ENCODE measurements at places on chromosomes 2 and 18.

GRCh38 chr18:50374220-50374752, 560 bp upstream of the SKA1 start:
- DNase-seq, result no peak

GRCh38 chr18:50154420-50154819, 40.5 kb downstream of the MYO5B start:
- DNase-seq, result no peak

DNA sequence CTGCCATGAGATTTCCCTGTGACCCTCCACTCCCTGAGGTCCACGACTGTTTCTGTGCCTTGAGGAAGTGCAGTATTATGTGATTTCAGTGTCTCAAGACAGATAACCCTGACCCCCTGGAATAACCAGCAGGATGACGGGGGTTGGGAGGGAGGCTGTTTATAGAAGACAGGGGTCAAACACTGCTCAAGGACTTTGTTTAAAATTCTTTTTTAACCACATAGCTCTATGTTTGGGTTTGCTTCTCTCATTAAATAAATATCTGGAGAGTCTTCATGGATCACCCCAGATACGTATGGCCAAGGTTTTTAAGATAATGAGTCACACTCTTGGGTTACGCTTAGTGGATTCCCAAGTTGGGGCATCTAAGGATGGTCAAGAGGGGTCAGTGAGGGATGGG, 523.8 kb upstream of the TNP1 start:
- no peak for DNase-seq

- DNase-seq, result no peak
These were observed 68.8 kb downstream of the LDLRAD4 start for GRCh38 chr18:13287372-13287771.

DNA sequence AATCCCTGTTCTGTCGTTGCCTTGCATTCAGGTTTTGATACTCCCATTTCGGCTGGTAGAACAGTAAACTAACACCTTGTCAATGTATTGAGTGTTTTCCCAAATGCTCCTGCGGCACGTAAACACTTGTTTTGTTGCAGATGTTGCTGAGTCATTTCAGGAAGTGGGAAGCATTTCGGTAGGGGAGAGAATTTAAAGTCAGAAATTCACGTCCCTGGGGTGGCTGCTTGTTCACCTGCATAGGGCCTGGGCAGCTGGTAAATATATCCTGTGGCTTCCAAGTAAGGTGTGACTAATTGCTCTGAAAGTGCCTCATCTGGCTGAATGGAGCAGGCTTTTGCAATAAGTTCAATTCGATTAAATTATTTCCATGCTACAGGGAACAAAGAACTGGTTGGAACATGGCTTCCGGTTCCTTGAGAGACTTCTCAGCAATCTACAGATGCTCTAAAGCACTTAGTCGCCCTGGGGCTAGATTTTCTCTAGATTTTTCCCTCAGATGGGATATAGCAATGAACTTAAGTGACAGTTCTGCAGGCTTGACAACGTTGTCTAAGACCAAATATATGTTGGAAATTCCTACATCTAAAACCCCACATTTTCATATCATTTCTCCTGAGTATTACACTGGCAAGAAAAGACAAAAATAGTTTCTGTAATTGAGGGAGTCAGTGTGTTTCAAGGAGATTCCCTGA, 5.2 kb downstream of the GALR1 start:
- DNase-seq, result no peak

DNA sequence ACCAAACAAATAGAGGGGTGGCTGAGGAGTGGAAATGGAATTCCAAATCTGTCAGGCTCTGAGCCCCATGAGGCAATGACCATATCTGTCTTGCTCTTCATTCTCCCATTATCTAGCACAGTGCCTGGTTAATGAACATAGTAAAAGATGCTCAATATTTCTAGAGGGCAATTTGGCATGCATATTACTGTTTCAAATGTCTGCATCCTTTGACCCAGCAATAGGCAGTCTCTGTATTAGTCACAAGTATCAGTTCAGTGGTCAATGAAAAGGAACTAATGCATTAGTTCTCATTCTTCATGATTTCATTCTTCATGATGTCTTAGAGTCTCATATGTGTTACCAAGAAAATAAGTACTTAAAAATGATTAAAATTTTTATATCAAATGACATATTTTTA, 28.4 kb upstream of the MALL start:
- no peak for DNase-seq

DNA sequence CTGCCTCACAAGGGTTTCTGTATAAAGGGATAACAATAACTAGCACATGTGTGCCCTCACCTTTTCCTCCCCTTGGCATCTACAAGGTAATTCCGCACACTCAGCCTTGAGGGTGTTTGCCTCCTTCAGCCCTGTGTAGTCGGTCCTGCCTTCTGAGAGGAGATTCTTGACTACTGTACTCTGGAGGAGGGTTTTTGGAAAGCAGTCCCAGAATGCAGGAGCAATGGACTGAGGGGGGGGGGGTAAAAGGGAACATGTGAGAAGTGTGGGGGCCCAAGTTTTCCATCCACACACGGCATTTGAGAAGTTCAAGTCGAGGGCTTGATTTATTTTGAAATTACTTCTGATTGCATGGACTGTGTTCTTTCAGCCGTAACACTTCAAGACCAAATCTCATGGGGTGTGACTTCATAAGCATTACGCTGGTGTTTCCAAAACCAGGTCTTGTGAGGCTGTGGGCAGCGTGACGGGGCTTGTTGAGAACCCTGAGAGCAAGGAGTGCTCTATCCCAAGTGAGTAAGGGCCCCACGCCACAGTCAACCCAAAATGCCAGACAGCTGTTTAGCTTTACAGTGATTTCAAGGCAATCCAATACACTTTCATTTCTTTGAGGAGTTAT, 198.7 kb upstream of the MEIS1 start:
- DNase-seq, result no peak

DNA sequence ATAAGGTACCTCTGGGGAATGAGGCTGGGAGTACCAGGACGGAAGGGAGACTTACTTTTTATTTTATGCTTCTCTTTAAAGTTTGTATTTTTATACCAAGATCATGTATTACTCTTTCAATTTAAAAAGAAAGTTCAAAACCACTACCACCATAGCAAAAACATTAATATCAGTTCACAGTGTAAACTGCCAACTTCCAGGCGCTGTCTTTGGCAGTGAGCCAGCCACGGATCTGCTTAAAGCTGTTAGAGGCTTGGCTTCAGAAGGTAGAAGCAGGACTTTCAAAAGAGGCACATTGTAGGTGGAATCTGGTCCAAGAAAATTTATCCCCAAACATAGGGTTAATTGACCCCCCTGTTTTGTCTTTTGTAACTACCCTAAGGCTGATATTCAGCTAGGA, 74.8 kb downstream of the B3GNT2 start:
- DNase-seq, result no peak

GRCh38 chr18:43160509-43160908, 45.0 kb upstream of the RIT2 start:
- DNase-seq, result no peak

DNA sequence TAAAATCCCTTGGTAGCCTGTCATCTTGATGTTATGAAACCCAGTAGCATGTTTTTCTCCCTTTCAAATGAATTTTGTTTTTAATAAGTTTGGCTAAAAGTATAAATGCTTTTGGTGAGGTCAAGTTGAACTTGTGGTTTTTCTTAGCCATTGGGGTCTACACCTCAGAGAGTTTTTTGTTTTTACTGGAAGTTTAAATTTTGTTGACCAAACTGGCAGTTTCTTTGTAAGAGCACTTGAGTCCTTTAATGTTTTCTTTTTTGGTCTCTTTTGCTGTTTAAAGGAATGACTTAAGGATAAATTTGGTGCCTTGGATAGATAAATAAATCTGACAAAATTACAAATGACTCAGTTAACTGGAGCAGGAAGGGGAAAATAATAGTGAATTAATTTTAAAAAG, 577.3 kb downstream of the SATB2 start:
- no peak for DNase-seq

DNA sequence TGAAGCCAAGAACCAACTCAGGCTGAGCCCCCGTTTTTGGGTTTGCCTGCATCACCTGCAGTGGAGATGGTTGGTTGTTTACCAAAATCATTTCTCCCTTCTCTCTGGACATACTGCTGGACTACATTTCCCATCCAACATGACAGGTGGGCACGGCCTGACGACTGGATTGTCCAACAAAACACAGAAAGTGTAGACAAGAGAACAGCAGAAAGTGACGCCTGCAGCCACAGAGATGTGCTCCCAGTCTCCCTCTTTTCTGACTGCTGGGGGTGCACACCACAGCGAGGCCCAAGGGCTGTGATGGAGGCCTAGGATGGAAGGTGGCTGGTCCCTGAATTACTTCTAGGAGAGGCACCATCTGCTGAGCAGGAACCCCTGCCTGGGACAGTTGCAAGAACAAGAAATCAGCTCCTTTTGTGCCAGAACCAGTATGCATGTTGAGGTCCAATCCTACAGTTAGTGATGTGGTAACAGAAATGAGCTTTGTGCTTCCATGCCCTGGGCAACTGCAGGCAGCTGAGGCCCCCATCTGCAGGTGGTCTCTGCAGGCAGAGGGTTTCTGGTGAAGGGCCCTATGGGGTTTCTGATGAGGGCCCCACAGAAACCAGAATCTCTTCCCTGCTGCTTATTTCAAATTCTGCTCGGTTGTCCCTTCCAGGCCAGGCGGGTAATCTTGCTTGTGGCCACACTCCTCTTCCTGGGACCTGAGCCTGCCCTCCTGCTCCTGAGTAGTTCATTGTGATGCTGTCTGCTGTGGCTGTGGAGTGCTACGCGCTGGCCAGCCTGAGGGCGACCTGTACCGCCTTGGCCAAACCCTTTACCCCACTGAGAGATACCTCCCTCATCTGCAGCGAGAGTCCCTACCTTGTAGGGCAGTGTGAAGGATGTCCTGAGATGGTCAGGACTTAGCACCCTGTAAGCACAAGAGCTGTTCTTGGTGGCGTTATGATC, 168.3 kb downstream of the ASB1 start:
- no peak for DNase-seq
